ENCODE measurements at places on chromosomes 12 and 14.

- DNase-seq, result no peak
These were observed 60.1 kb upstream of the RFX4 start for GRCh38 chr12:106522708-106523107.

DNA sequence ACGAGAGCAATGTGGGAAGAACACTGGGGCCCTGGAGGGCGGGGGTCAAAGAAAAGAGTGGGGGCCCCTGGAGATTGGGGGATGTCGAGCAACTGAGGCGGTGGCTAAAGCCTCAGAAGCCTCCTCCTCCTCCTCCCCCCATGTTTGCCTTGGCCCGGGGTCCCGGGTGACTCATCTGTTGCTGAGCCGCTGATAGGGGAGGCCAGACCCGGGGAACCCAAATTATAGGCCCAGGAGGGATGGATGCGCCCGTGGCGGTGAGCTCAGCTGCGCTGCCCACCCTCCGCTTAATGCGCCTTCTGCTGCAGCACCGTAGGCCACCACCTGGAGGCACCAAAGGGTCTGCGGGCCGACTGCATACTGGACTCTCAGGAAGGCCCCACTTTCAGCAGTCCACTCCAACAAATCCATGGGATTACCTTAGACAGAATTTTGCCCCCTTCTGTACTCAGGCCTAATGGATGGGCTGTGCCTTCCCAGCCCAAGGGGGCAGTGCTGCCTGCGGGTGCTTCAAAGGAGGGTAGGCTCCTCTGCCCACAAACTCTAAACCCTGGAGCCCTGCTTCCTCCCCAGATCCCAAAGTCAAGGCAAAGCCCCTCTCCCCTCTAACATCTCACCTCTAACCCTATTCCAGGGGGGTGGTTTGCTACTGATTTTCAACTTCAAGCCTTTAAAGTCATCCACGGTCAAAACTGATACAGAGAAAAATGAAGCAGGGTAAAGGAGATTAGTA, 2.6 kb upstream of the WNT10B start:
- no peak for DNase-seq

DNA sequence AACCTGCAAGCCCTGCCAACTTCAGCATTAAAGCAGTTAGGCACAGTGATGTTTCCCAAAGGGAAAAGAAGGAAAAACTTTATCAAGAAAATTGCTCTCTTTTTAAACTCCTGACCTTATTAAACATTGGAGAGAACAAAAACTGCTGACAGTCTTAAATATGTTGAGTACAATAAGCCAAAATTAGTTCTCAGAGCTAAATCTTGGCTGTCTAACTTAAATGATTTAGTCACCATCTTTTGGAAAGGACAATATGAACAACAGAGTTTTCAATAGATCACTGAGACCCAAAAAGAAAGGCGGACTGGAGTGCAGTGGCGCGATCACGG, 70.8 kb downstream of the DUSP6 start:
- DNase-seq, result no peak

- DNase-seq, result no peak
These were observed 2.7 kb downstream of the NAA25 start for GRCh38 chr12:112105891-112106290.

DNA sequence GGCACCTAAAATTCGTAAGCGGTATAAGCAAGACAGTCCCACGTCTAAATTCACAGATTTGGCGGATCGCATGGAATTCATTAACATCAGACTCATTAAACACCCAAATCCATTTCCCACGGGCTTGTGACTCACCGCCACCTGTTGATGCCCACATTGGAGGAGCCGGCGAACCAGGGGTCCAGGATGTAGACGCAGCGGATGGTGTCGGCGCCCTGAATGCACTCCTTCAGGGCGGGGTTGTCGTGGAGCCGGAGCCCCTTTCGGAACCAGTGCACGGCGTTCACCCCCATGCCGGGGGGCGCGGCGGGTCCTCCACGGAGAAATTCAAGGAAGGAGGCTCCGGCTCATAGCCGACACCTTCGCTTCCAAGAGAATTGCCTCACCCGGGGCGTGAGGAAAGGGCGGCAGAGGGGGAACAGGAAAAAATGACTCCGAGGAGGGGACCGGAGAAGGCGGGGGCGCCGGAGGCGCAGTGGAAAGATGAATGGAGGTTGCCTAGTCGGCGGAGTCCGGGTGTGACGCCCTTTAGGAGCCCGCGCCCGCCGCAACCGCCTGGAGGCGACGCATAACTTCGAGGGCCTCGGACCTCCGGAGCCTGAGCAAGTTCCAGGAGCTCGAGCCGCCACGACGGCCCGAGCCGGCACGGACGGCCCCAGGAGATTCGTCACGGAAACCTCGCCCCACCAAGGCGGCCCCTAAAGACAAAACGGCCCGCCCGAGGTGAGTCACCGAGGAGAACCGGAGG, 506 bp downstream of the CRY1 start:
- DNase-seq, result no peak

GRCh38 chr14:61764342-61765122, 2.3 kb downstream of the SNAPC1 start:
- no peak for DNase-seq

GRCh38 chr12:22850185-22850584, 225.2 kb downstream of the ETNK1 start:
- no peak for DNase-seq

DNA sequence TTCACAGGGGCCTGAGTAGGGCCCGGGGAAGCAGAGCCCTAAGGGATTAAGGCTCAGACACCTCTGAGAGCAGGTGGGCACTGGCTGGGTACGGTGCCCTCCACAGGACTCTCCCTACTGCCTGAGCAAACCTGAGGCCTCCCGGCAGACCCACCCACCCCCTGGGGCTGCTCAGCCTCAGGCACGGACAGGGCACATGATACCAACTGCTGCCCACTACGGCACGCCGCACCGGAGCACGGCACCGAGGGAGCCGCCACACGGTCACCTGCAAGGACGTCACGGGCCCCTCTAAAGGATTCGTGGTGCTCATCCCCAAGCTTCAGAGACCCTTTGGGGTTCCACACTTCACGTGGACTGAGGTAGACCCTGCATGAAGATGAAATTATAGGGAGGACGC, 7.1 kb downstream of the LTBR start:
- DNase-seq, result no peak

DNA sequence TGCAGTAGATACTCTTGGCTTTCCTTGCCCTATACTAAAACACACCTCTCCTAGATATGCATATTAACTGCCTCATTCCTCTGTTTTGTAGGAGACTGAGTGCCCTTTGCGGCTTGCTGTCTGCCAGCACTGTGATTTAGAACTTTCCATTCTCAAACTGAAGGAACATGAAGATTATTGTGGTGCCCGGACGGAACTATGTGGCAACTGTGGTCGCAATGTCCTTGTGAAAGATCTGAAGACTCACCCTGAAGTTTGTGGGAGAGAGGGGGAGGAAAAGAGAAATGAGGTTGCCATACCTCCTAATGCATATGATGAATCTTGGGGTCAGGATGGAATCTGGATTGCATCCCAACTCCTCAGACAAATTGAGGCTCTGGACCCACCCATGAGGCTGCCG, 15.4 kb downstream of the TRAFD1 start:
- no peak for DNase-seq

DNA sequence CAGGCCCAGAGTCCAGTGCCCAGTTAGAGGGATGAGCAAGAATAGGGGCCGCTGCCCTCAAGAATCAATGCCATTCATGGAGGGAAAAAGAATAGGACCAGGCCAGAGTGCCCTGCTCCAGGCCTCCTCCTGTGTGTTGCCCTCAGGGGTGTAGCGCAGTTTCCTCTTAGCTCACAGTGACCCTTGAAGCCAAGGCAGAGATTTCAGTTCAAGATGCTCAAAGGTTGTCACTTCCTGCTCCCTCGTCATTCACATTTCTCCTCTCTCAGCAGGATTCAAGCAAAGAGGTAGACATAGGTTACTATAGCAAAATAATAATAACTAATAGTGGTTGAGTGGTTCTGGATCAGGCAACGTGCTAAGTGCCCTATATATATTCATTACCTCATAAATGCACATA, 55.1 kb upstream of the PELI2 start:
- DNase-seq, result no peak

DNA sequence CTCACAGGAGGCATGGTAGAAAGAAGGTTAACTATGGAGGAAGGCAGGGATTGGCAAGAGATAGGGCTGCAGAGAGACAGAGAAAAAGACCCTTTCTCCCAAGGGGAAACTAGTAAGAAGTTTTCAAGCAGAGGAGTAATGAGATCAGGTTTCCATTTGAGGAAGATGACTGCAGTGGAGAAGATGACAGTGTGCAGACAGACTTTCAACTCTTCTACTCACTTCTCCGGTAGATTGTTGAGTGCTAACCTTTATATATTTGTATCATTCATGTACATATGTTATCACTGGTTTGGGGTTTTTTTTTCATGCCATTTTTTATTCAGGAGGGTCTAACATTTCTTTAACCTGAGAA, 5.9 kb upstream of the B3GNT4 start:
- DNase-seq, result no peak

DNA sequence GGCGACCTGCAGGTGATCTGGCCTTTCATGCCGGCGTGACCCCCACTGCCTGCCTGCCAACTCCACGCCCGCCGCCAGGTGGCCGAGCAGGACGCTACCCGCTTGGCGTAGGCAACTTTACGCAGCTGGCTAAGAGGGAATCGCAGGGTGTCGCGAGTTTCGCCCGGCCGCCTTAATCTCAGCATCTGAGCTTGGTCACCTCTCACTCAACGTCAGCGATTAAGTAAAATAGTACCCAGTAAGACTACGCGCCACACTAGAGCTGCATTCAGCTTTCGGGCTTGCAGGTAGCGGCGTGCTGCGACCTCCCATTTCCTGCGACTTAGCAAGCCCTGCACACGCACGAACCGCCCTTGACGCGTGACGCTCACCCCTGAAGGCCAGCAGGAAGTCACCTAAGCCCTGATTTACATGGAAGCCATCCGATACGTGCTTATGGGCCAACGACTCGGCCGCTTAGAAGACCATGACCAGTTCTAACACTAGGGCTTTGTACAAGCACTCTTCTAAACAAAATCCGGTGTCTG, 33.2 kb downstream of the WBP11 start:
- DNase-seq, result peak; percentile 83

DNA sequence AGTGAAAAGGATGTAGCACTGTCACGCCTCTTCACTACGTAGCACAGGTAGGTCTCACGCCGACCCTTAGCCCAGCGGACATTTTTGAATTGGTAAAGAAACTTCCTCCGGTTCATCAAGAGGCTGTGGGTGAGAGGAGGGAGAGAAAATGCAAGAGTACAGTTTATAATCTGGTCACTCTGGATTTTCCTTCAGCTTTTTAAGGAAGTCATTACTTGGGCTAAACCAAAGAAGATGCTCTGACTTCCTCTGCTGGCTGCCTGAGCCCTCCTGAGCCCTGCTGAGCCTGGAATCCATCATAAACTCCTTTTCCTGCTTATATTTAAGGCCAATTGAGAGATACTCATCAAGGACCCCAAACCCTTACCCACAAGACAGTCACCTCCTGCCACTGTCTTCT, 5.8 kb downstream of the AICDA start:
- DNase-seq, result no peak

DNA sequence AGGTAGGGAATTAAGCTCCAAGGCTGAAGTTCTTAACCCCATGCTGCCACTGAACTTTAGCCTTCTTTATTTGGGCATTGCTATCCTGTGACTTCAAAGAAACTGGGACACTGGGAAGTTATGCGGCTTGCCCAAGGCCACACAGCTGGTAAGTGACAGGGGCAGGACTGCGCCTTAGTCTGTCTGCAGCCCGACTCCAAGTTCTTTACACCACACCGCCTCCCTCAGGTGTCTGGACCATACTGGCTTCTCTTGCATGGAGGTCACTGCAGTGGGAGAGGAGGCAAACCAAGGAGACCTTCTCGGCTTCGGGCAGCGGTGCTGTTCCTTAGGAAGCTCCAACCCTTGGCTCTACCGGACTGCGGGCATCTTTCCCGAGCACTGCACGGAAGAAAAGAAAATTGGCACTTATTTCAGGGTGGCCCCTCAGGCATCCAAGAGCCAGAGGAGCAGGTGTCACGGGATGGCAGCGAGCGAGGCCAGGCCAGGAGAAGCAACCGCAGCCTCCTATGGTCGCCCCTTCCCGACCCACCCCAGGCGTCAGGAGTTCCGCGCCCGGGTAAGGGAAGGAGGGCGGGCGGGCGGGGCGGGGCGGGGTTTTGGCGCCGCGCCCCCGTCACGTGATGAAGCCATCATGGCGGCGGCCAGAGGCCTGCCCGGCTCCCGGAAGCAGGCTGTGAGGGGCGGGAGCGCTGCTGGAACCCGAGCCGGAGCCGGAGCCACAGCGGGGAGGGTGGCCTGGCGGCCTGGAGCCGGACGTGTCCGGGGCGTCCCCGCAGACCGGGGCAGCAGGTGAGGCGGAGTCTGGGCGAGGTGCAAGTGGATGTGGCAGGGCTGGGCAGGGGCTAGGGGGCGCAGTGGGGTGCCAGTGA, 16.4 kb upstream of the ESPL1 start:
- DNase-seq, result peak; percentile 66

DNA sequence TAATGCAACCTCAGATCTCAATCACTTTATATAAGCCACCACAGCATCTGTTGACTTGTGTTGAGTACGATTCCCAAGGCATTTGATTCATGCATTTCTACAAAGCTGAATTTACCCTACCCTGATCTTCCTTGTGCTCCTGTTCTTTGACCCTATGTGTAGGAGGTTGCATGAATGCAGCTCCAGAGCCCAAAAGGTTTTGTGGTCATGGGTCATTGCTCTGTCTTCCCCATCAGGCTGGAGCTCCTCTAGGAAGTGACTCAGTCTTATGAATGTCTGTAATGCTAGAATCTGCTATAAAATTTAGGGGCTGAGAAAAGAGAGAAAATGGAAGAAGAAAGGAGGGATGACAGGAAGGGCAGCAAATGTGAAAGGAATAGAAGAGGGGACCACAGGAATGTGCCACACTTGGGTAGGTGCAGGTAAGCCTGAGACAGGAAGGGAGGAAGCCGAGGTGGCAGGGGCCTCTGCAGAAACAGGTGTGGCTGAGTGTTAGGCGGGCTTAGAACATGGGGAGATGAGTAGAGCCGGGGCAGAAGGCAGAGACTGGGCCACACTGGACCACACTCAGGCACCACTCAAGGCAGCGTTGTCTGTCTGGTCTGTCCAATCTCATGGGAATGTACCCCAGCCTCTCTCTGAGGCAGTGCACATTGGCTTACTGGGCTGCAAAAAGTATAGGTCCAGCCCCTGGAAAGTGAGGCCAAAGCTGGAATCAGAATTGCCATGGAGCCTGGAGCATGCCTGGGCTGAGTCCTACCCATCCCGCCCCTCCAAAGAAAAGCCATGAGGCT, 334.1 kb downstream of the BCL11B start:
- DNase-seq, result no peak

DNA sequence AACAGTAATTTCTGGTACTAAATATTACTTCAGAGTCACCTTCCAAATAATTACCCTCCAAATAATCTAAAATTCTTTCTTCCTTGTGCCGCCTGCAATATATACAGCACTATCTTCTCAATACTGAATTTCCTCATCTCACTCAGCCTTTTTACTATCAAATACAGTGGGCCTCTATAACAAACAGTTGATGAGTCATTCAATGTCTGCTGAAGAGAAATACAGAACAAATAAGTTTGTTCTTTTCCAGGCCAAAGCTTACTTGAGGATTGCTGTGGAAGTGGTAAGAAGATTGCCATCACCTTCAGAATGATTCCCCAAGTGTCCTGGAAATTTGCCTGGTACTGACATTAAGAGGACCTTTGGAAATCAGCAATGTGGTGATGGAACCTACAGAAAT, 218.2 kb upstream of the ARHGAP5 start:
- no peak for DNase-seq

Measured in SJSA1 (cell line).